ENCODE measurements at places on chromosomes 12 and 14.

DNA sequence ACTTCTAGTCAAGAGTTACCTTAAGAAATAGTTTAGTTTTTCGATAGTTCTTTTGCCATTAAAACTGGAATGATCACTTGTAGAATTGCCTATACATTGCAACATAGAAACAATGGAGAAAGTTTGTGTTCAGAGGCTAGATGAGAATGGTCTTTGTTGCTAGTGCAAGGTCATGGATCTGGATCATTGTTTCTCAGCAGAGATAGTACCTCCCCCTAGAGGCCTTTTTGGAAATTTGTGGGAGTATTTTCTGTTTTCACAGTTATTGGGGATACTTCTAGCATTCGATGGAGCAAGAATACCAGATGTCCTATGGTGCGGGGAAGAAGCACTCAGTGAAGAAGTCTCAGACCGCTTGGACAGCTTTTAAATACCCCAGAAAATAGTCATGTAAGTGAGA is 138.8 kb upstream of the HMGA2 start:
- DNase-seq: no peak

- no peak for DNase-seq
Measured at GRCh38 chr14:61586544-61587055, 108.7 kb upstream of the HIF1A start.

DNA sequence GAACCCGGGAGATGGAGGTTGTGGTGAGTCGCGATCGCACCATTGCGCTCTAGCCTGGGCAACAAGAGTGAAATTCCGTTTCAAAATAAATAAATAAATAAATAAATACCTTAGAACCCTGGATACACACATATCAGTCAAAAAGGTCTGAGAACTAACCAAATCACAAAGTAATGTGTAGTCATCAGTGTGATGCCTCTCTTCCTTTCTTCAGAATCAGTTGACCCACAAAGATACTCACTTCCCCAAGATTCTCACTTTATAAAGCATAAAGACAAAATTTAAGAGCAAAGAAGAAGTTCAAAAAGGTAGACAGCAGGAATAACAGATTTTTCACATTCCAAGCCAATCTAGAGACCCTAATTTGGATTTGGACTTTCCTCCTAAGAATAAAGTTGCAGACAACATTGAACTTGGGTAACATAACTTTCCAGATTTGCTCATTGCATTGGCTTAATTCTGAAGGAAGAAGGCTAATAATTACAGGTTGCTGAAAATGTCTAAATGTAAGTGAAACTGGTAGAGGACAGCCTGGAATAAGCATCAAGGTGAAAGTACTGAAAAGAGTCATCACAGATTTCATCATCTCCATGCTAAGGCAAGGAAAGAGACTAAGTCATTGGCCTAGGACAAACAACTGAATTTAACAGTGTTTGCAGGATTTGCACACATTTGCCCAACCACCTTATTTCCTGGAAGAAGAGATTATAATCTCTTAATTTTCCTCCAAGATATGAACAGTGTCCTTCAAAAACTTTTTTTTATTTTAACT is 17.4 kb downstream of the TMED10 start:
- no peak for DNase-seq

GRCh38 chr14:87698481-87698880 is 294.5 kb downstream of the GALC start:
- DNase-seq: no peak

DNA sequence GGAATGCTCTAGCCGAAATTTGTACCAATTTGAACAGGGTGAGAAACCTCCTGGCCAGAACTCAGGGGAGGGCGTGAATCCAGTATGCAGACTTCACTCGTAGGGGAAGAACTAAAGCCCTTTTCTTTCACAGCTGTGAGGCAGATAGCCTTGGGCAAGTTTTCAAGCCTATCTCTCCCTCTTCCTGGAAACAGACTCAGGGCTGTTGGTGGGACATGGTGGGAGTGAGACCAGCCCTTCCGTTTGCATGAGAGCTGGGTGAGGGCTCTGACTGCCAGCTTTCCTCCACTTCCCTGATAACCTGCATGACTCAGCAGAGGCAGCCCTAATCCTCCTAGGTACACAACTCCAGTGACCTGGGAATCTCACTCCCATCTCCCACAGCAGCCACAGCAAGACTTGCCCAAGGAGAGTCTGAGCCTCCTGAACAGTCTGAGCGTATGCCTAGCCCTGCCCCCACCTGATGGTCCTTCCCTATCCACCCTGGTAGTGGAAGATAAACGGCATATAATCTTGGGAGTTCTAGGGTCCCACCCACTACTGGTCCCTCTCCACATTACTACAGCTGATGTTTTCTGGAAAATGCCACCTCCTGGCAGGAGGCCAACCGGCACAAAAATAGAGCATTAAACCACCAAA is 170.1 kb upstream of the AMIGO2 start:
- DNase-seq: no peak

DNA sequence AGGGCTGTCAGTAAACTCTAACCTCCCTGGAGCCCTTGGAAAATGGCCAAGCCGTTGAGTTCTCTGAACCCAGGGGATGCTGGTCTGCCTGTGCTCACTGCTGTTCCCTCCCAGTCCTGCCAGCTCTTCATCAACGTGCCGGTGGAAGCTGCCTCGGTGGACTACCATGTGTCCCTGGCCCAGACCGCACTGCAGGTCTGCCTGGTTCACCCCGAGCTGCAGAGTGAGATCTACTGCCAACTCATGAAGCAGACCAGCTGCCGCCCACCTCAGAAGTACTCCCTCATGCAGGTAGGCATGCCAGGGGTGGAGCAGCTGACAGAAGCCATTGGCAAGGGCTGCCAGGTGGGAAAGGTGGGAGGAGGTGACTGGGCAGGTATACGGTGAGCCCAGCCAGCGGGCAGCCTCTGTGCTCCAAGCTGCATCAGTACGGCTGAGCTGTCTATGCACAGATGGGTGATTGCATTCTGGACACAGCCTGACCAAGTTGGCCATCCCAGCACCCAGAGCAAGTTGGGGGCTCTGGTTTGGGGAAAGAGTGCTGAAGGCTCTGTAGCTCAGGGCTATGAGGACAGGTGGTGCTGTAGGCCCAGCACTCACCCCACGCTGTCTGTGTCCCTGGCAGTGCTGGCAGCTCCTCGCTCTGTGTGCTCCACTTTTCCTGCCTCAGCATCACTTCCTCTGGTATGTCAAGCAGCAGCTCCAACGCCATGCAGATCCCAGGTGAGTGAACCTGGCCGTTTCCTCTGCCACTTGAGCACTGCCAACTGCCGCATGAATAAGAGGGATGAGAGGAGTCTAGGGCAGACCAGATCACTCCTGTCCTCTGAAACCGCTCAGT is 21.9 kb downstream of the PIGH start:
- DNase-seq: no peak

- DNase-seq: no peak
Measured at GRCh38 chr14:36502558-36503508, 17.2 kb downstream of the NKX2-1 start.

GRCh38 chr12:21751517-21751916 is 23.0 kb downstream of the KCNJ8 start:
- no peak for DNase-seq

GRCh38 chr14:61527325-61528100 is 167.8 kb upstream of the HIF1A start:
- no peak for DNase-seq

DNA sequence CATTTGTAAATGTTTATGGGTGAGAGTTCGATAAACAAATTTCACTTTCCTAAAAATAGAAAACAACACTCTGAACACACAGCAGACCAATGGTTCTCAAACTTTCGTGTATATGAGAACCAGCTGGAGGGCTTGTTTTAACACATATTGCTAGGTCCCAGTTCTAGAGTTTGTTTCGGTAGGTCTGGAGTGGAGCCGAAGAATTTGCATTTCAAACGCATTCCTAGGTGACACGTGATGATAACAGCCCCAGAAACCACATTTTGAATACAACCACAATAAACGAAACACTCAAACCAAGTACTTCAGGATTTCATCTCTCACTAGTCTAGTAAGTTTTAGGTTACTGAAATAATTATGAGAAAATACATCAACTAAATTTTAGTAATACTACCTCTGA is 17.1 kb downstream of the SEC23A start:
- no peak for DNase-seq

GRCh38 chr12:121127501-121127900 is 5.2 kb upstream of the P2RX7 start:
- DNase-seq: no peak

DNA sequence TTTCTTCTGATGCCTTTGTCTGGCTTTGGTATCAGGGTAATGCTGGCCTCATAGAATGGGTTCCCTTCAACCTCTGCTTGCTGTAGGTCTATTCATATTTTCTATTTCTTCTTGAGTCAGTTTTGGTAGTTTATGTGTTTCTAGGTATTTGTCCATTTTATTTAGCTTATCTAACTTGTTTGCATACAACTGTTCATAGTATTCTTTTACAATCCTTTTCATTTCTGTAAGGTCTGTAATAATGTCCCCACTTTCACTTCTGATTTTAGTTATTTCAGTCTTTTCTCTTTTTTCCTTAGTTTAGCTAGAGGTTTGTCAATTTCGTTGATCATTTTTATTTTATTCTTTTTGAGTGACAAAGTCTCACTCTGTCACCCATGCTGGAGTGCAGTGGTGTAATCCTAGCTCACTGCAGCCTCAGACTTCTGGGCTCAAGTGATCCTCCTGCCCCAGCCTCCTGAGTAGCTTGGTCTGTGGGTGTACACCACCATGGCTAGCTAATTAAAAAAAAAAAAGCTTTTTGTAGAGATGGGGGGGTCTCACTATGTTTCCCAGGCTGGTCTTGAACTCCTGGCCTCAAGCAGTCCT is 11.7 kb downstream of the TTLL5 start:
- DNase-seq: no peak

DNA sequence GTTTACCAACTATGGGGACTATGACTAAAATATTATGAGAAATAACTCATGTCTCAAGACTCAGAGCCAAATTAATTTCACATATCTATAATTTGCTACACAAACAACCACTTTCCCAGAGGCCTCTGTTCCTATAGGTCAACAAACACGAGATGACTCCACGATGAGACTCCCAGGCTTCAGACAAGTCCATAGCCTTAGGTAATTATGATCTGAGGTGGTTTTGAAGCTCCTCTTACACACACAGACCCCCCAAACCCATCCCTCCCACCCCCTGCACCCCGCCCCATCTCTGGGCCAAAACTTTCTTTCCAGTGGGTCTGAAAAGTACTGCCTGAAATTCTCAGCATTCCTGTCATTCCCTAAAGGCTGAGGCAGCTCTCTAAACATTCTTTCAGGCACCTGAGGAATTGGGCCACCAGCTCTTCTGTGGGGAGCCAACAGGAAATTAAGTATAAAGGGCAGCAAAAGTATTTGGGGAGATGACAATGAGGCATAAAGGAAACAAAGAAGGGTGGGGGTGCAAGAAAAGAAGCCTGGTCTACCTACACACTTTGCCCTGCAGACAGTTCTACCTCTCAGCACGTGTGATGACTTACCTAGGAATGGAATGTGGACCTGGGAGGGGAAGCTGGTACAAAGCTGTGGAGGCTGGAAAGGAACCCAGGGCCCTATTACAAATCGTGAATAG is 143.6 kb downstream of the PAWR start:
- DNase-seq: no peak

- DNase-seq: no peak
Measured at GRCh38 chr12:132740652-132741051, 21.0 kb downstream of the ANKLE2 start.

- DNase-seq: no peak
Measured at GRCh38 chr12:53515291-53515680, 8.0 kb upstream of the NPFF start.

DNA sequence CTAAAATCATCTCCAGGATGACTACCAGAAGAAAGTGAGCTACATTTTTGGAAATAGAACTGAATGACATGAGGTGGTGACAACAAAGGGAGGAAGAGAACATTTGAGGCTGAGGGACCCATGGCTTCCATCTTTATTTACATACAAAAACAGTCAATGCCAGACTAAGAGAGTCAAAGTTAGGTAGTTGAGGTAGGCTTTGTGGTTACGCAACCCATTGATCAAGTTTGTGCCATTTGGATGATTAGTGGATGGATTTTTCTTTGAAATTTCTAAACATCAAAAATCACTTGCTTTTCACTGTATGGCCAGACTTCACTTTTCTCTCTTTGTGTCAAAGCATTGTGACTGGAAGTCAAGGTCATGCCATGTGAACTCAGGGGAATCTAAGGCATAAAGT is 22.9 kb downstream of the ASCL1 start:
- no peak for DNase-seq

DNA sequence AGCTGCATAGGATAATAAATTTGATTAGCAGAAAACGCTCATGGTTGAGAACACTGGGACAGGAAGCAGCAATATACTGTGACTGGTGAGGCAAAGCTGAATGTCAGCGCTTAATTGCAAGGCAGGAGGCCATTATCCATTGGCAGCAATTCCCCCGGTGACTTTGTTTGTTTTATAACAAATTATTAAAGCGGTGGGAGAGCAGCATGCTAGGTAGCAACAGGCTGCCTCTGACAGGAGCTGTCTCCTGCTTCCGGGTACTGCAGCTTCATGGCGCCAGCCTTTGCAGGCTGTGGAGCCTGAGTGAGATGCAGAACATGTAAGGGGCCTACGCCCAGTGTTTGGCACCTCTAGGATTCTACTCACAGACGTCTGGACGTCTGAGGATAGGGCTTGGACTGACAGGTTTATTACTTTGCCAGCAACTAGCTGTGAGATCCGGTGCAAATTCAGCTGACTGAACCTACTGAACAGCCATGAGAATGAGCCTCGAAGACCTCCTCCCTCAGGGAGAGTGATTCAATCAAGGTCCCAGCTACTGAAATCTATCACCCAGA is 82.1 kb upstream of the SSTR1 start:
- no peak for DNase-seq
